ENCODE measurements at places on chromosomes 6 and 20. TPM values are rescaled to one million over a fixed set of nuclear protein-coding genes. Genes with fewer than 3 reads are reported as not detected.

PBOV1 gene
- not detected for polyA plus RNA-seq

TAF8 gene
- 26.7 TPM for polyA plus RNA-seq

- DNase-seq, result no peak
These were observed 634 bp downstream of the HSF2 start for GRCh38 chr6:122400121-122400450.

DNA sequence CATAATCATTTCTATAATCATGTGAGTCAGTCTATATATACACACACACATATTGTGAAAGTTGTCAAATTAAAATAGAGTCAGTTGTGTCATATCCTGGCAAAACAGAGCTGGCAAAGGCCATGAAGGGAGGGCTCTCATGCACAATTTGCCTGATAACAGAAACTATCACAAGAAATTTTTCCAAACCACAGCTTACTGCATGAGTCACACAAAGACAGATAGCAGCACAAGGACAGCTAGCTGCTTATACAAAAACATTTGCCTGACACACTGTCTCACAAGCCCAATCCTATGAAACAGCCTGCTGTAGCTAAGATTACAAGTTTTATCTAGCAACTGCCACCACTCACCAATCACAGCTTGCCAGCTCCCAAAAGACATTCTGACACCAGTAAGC lies 848.5 kb upstream of the MAN1A1 start:
- DNase-seq, result no peak

DNA sequence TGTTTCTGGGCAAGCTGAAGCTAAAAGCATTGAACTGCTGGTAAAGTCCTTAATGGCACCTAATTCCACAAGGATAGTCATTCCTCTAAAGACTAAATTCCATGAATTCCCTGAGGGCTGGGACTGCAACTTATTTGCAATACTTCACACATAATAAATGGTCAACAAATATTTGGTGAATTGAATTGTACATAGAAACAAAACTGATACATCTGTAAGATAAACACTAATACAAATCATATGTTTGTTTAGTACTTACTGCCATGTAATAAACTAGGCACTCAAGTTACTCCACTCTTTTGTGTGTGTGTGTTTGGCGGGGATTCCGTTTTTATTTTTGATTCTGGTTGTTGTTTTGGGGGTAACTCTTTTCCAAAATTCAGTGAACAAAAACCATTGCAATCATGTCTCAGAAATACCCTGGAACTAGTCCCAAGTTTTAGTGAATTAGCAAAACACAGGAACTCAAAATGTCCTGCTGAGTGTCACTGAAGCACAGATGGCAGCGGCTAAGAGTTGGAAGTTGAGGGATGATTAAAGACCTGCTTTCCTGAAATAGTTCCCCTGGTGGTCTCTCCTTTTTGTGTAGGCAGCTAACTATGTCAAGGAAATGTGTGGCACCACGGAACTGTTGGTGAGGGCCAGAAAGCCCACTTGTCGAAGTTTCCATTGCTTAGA lies 74.8 kb upstream of the SNRPB2 start:
- DNase-seq, result no peak

DNA sequence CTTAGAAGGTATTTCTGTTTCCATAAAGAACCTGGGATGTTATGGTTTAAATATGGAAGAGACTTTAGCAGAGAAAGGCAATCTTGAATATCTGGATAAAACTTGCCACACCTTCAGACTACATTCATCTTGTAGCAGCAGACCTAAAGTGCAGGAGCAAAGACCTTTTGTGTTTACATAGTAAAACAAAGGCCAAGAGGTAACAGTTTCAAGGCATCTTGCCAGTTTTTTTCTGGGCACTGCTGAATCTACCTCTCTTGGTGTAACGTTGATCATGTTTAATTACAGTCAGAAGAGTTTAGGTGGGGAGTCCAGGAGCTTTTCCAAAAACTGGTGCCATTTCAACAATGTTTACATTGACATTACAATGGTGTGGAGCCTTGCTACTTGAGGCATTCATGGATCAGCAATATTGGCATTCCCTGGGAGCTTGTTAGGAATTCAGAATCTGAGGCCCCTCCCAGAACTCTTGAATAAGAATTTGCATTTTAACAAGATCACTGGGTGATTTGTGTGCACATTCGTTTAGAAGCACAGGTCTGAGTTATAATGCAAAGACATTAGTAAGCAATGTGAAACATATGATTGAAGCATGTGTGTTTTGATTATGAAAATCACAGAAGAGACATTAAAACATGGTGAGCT lies 94.5 kb downstream of the F13A1 start:
- DNase-seq, result no peak

MRPL18 gene
- 63.7 TPM for polyA plus RNA-seq

DNA sequence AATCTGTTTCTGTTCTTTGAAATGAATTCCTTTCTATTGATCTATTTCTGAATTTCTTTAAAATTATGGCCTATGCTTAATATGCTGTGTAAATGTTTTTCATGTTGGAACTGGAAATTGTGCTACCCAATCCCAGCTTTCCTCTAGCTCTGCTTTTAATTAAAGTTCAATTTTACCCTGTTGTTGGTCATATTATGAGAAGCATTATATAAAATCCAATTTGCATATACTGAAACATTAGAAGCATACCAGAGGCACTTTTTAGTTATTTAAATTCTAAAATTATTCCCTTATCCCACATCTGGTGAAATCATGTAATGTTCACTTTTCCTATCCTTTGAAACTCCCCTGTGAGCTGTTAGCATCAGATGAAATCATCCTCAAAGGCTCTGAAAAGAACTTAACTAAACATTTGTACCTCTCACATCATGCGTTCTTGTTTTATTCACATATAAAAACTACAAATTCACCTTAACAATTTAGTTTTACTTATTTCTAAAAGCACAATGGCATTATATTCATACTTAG lies 160.6 kb upstream of the COL21A1 start:
- no peak for DNase-seq
